IPS DF 19.7 (cell line): ENCODE measurements at places on chromosomes 3 and 15.

DNA sequence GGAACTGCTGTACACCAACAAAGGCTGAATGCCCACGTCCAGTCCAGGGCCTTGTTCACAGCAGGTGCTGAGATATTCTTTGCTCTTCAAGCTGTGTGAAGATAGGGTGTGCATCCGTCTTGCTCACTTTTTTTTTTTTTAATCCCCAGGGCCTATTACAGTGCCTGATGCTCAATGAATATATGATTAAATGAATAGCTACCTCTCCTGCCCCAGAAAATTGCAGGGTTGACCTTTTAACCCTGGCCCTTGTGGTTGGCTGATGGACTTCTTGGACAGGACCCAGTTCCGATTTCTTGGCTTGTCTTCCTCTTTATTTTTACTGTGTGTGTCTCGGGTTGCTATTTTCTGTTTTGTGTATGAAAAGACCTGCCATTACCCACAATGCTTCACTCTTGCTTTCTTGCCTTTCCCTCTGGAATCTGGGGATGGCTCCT is 2.9 kb upstream of the FYTTD1 start:
- DNase-seq: no peak

DNA sequence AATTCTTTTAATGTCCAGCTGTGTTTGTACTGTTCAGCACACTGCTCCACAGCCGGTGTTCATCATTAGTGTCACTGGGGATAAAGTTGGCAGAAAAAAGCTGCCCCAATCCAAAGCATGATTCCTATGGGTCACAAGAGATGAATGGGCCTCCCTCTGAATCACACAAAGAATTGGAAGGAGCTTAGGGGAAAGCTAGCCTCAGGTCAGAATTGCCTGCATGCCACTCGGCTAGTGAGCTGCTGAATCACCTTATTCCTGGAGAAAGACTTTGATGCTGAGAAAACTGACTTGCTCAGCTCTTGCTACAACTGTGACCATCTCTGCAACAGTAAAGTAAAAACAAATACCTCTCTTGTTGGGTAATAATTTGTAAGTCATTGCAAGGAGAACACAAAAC is 3.5 kb downstream of the CCK start:
- DNase-seq: no peak

DNA sequence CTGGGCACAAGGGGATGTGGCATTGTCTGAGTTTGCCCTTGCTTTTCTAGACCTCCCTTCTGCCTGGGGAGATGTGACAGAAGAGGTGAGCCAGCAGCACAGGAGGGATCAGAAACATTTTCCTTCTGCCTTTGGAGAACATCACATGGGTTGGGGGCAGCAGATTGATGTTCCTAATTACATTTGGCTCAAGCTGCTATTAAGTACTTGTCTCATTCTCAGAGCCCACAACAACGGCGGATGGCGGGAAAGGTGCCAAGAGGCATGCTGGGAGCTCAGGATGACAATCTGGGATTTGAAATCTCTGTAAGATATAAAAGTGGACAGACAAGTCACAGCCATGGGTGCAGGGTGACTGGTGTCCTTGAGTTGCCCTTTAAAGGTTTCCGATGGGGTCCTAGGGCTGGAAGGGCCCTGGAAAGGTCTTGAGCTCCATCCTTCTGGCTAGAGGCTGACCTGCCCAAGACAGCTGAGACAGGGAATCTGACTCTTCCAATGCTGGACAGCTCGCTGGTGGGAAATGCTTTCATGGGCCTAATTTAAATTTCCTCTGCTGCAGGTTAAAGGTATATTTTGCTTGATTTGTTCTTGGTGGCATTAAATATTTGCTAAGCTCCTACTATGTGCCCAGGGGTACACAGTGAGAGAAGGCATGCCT is 2.4 kb upstream of the CORO2B start:
- no peak for DNase-seq

GRCh38 chr15:89542369-89542768 is 32.9 kb upstream of the TICRR start:
- DNase-seq: no peak

- DNase-seq: no peak
Measured at GRCh38 chr3:71987828-71988227, 202.9 kb upstream of the PROK2 start.

- DNase-seq: no peak
Measured at GRCh38 chr3:112002096-112002971, 3.6 kb downstream of the TAGLN3 start.

- DNase-seq: no peak
Measured at GRCh38 chr3:171842864-171843518, at the start of gene TMEM212. TMEM212 (plus strand) TSS chr3:171843349; CDS start chr3:171843384, 35 bp downstream.

- DNase-seq: no peak
Measured at GRCh38 chr3:623914-624545, 427.5 kb downstream of the CHL1 start.

DNA sequence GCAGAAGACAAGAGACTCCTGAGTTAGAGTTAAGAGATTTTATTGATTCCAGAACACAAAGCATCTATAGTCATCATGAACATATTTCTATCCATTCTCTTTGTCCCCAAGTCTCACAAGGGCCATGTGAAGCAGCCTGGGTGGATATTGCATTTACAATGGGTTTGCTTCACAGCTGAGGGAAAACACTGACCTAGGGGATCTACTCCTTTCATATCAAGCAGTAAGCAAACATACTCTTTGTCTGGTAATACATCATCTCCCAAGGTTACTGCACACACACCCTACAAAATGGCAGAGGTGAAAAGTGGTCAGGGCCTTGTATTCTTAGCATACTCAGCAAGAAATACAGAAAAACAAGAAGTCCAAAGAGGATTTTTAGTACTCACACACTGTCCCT is 267.7 kb upstream of the BCHE start:
- DNase-seq: no peak

DNA sequence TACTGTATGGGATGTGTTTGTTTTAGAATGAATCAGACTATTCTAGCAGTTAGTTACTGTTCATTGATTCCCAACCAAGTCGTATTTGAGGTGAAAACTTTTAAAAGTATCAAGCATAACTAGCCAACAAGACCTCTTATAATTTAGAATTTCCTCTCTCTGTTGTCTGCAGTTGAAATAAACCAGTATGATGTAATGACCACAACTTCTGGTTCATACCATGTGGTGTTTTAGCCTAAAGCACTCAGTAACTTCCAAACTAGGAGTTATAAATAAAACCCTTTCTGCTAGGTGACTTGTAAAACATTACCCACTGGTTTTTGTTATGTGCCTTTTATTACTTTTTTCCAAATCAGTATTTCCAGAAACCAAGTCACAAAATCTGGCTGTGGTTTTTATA is 19.8 kb upstream of the P2RY12 start:
- DNase-seq: no peak
